ENCODE measurements at places on chromosomes 5 and 9.

DNA sequence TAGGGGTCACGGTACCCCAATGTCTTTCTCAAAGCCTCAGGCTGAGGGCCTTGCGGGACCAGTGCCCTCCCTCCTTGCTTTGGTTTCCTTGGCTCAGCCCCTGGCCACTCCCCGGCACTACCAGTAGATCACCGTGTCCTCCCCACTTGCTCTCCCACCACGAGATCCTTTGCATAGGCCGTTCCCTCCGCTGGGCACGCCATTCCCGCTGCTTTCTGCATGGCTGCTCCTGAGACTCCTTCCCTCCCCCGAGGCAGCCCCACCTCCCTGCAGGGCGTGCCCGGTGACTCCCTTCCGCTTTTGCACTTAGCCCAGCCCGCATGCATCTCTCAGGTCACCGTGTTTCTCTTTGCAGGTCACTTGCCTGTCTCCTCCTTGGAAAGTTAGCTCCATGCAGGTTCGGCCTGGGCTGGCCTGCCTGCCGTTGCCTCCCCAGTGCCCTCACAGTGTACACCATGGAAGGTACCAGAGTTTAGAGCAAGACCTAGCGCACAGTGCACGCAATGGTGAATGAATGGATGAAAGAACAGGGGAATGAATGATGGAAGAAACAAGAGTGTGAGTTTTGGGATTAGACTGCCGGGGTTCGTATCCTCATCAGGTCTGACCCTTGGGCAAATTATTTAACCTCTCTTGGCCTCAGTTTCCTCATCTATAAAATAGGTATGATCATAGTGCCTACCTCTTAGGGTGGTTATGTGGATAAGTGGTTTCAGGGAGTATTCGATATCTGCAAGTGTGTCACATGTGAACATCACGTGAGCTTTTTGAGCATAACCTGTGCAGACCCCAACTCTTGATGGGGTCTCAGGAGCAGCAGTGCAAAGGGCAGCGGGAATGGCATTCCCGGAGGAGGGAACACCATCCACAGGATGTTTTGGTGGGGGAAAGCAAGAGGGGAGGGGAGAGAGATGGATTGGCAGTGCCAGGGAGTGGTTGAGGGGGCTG, 214.3 kb downstream of the C9orf50 start:
- H3K27me3 ChIP-seq, result no peaks in the 10 kb centered on the region
- no peak overlapping the region for H3K4me3 ChIP-seq
- H3K4me1 ChIP-seq, result peaks cover 11% of the 10 kb centered on the region
- H3K36me3 ChIP-seq, result peaks cover 3% of the 10 kb centered on the region

DNA sequence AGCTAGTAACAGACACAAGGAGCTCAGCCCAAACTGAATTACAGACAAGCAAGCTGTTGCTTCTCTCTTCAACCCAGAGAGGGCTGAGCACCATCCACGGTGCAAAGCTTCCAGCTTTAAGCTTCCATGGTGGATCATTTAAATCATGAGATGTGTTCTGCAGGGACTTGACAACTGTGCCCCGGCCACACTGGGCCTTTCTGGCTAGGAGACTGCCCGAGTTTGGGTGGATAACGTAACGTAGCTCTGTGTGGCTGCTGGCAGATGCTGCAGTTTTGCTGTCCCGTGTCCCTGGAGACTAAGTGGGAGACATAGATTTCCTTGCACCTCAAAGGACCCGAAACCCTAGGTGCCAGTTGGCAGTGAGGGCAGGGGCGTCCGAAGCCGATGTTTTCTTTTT, 234.0 kb downstream of the IRX2 start:
- H3K4me1 ChIP-seq, result no peaks in the 10 kb centered on the region
- no peak overlapping the region for H3K27ac ChIP-seq
- no peaks in the 10 kb centered on the region for H3K36me3 ChIP-seq
- no peak for DNase-seq
- peaks cover 2% of the 10 kb centered on the region for H3K27me3 ChIP-seq

DNA sequence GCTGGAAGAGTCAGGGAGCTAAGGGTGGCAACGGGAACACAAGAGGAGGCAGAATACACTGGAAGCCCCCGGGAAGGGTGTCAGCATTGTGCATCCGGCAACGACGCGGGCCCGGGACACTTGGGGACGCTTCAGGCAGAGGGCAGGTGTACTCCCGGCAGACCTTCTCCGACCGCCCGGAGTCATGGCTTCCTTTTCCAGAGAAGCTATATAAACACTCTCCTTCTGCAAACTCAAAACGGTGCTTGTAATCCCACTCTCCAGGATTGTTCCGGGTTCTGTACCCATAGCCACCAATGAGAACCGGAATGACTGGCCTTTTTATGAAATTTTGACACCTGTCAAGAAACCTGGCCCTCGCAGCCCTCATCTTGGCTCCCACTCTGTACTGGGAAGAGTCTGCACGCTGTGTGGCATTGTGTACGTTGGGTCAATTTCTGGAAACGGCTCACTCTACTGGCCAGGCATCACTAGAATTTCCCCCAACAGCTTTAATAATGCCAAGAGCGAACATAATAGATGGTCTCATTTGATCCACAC, 462 bp upstream of the MCC start:
- H3K4me3 ChIP-seq, result peak overlapping the region; percentile 68
- H3K27me3 ChIP-seq, result peaks cover 56% of the 10 kb centered on the region
- peaks cover 14% of the 10 kb centered on the region for H3K4me1 ChIP-seq
- DNase-seq, result peak; percentile 9

DNA sequence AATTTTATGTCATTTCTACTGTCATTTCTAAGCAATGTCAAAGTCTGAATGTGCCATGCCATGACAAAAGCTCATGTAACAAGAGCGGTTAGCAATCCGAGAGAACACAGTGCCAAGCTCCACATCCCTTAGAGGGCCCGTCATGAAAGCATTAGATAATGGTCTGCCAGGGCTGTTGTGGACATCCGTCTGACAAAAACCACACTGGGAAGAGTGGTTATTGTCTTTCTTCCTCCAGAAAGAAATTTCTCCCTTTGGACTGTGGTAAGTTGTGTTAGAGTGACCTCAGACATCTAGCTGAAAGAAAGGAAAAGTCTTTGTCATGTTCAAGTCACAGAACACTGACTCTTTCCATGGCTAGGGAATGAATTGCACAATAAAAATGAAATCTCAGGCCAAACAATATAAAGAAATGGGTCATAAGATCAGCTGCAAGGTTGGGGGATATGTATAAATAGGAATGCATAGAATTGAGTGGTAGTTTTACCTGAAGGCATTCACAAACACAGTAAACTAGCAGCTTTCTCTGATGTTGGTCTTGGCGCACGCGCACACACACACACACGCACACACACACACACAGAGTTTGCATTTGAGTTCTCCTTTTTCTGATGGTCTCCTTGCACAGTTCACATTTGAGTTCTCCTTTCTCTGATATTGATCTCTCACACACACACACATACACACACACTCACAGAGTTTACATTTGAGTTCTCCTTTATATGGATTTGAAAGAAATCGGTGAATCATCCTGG, 5.3 kb downstream of the SLC1A3 start:
- H3K27me3 ChIP-seq, result peaks cover 29% of the 10 kb centered on the region
- H3K27ac ChIP-seq, result no peak overlapping the region
- no peak for DNase-seq

DNA sequence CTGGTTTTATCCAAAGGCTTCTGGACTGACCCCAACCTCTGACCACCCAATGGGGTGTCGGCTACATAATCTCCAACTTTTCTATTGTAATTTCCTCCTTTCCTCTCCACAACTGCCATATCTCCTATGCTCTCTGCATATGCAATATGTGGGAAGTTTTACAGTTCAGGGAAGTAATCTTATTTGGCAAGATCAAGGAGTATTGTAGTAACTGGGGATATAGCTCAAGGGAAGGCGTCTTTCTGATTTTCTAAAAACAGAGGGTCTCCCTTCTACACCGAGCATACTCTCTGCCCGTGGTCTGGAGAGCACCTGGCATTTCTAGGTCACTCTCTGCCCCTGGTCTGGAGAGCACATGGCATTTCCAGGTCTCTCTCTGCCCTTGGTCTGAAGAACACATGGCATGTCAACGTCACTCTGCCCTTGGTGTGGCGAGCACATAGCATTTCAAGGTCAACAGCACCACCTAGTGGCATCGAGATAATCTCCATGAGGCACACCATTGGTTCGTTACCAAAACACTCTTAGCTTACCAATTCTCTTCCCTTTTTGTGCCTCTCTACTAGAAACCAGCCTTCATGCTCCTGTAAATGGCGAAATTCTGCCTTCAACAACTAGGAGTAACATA, 616.4 kb upstream of the NUDT12 start:
- no peaks in the 10 kb centered on the region for H3K36me3 ChIP-seq
- H3K27me3 ChIP-seq, result no peaks in the 10 kb centered on the region
- DNase-seq, result peak; percentile 37
- no peak overlapping the region for H3K4me3 ChIP-seq
- H3K4me1 ChIP-seq, result no peaks in the 10 kb centered on the region

DNA sequence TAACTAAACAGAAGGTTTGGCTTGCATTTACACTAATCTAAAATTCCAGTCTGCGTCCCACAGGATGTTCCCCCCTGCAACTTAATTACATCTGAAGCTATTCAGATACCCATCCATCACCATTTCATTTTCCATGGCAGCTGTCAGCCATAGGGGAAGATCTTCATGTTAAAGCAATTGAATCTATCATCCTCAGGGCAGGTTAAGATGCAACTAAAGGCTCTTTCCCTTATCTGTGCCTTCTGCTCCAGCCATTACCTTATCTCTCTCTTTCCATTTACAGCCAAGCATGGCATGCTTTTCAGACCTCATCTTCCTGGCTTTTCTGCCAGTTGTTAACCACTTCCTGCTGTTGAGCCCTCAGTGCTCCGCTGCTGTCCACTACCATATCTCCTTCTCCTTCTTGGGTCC, 15.8 kb upstream of the HACD4 start:
- DNase-seq, result no peak
- no peaks in the 10 kb centered on the region for H3K27me3 ChIP-seq
- H3K4me3 ChIP-seq, result no peak overlapping the region
- no peak overlapping the region for H3K27ac ChIP-seq

- no peak overlapping the region for H3K4me3 ChIP-seq
- no peaks in the 10 kb centered on the region for H3K36me3 ChIP-seq
- DNase-seq, result no peak
- H3K27ac ChIP-seq, result no peak overlapping the region
- no peaks in the 10 kb centered on the region for H3K27me3 ChIP-seq
These were observed 77.2 kb downstream of the ADRB2 start for GRCh38 chr5:148903587-148903986.

- H3K27ac ChIP-seq, result no peak overlapping the region
- peak overlapping the region; percentile 56 for H3K4me3 ChIP-seq
- H3K36me3 ChIP-seq, result no peaks in the 10 kb centered on the region
- peak; percentile 49 for DNase-seq
These were observed 882 bp downstream of the CERCAM start for GRCh38 chr9:128421482-128421996.

DNA sequence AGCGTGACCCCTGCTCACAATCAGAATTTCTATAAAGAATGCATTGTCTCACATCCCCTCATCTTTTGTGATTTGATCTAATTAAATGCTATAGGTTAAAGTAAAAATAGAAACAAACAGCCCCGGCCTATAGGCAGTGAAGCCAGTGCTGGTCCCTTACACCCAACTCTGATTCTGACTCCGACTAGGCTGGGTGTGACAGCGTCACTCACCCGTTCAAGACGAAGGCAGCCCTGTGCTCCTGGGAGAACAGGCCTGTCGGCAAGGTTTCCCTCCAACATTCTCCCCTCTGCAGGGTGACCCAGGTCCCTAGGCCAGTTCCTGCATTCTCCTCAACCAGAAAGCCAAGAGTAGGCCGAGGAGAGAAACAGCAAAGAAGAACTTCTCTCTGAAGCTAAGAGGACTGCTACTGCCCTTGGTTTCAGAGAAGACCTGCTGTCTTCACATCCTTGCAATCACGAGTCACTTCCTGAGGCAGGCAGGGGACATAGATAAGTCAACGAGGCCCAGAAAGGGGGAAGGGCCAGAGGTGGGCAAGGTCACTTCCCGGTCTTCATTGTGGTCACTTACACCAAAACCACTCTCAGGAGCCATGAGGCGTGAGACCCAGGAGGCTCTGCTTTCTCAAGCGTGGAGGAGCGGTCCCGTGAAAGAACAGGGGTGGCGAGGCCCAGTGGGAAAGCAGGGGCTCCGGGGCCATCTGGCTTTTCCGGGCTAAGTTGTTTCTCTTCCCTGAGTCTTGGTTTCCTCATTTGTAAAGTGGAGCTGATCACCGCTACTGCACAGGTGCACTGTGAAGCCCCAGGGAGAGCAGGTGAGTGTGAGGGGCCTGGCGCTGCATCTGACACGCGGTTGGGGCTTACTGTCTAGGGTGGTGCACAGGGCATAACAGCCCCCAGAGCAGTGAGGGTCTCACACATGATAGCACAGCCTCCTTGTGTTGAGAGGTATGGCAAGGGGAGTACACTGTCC, 200.8 kb downstream of the CRB2 start:
- H3K27ac ChIP-seq, result no peak overlapping the region
- H3K36me3 ChIP-seq, result peaks cover 27% of the 10 kb centered on the region
- no peak for DNase-seq
- no peaks in the 10 kb centered on the region for H3K27me3 ChIP-seq
- peaks cover 4% of the 10 kb centered on the region for H3K4me1 ChIP-seq

GRCh38 chr5:112799661-112800060, 61.4 kb upstream of the SRP19 start:
- H3K36me3 ChIP-seq, result peaks cover 5% of the 10 kb centered on the region
- DNase-seq, result no peak
- H3K27me3 ChIP-seq, result no peaks in the 10 kb centered on the region
- no peak overlapping the region for H3K27ac ChIP-seq
- no peak overlapping the region for H3K4me3 ChIP-seq

- H3K27me3 ChIP-seq, result no peaks in the 10 kb centered on the region
- H3K4me1 ChIP-seq, result peaks cover 70% of the 10 kb centered on the region
- peaks cover 66% of the 10 kb centered on the region for H3K36me3 ChIP-seq
- no peak overlapping the region for H3K27ac ChIP-seq
- no peak overlapping the region for H3K4me3 ChIP-seq
These were observed 2.5 kb downstream of the ENTR1 start for GRCh38 chr9:136407911-136408310.

GRCh38 chr5:160071516-160071915, 47.7 kb downstream of the PWWP2A start:
- H3K36me3 ChIP-seq, result peaks cover 7% of the 10 kb centered on the region
- no peaks in the 10 kb centered on the region for H3K4me1 ChIP-seq
- DNase-seq, result no peak
- no peak overlapping the region for H3K4me3 ChIP-seq
- no peaks in the 10 kb centered on the region for H3K27me3 ChIP-seq

DNA sequence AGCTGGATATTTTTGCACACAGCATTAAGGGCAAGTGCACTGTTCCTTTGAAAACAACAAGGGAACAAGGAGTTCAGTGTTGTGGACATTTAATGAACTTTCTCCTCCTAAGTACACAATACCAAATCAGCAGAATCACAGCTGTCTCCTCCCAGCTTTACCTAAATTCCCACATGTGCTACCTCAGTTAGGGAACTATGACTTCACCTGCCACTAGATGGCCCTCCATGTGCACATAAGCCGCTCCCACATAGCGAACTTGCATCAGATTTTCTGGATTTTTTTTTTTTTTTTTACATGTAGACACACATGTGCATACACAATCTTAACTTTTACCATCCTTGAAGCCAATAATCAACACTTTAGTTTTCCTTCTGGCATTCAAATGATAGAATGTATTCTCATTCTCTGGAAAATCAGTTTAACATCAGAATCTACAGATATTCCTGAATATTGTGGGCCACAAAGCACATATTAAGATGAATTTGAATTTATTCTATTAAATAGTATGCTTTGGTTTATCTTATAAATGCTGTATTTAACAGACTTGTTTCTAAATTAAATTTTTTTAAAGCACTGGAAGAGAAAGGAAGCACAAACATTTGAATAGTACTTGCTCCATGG, 123.6 kb downstream of the PALM2AKAP2 start:
- no peak overlapping the region for H3K4me3 ChIP-seq
- H3K27me3 ChIP-seq, result peaks cover under 1% of the 10 kb centered on the region
- H3K4me1 ChIP-seq, result no peaks in the 10 kb centered on the region
- no peak overlapping the region for H3K27ac ChIP-seq
- no peaks in the 10 kb centered on the region for H3K36me3 ChIP-seq
- DNase-seq, result peak; percentile 74

All from activated CD8-positive, alpha-beta T cell treated with anti-CD3 and anti-CD28 coated beads for 36 hours (primary cell).